Right atrium auricular region (tissue), 2 donors: ENCODE measurements at places on chromosomes 7 and 10. TPM values are rescaled to one million over a fixed set of nuclear protein-coding genes. Genes with fewer than 3 reads are reported as not detected.

CBLL1 gene
- total RNA-seq, result 31.9 TPM

ARMC10 gene
- 11.6 TPM for total RNA-seq

ZC3HAV1 gene
- total RNA-seq, result 15.2 TPM

GIMAP2 gene
- total RNA-seq, result 3.8 TPM

ADRA2A gene
- total RNA-seq, result 1.4 TPM
